ENCODE measurements at places on chromosomes 1 and 21.
A peak's percentile ranks its signal among the peaks of the same experiment; 100 is the strongest.

GRCh38 chr1:150567717-150568593 lies 11.5 kb downstream of the MCL1 start:
- peak; percentile 44 for DNase-seq

GRCh38 chr1:176551146-176551545 lies 88.2 kb downstream of the PAPPA2 start:
- DNase-seq, result no peak

DNA sequence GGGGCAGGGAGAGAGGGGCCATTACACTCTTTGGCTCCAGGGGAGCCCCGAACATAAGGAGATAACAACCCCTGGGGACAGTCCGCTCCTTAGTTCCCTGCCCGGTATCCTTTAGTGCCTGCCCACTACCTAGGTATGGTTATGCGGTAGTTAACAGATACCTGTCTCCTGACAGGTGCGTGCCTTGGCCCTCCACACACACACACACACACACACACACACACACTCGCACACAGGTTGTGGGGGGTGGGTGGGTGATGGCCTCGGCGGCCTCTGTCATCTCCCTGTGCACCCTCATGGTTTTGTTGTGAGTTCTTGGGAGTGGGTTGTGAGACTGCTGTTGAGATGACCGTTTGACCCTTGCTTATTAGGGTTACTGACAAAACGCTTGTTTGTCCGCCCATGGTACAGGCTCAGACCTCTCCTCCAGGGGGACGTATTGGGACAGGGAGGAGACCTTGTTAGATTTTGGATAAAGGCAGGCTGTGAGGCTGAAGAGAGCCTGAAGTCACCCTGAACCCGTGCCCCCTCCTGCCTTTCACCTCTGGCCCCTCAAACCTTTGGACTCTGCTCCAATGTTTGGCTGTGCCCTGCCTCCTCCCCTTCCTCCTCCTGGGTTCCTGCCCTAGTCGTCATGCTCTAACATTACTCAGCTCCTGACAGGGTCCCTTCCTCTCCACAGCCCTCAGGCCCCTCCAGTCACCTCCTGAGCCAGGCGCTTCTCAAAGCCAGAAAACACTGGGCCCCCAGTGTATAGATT lies 979 bp downstream of the RASSF5 start:
- DNase-seq, result no peak

DNA sequence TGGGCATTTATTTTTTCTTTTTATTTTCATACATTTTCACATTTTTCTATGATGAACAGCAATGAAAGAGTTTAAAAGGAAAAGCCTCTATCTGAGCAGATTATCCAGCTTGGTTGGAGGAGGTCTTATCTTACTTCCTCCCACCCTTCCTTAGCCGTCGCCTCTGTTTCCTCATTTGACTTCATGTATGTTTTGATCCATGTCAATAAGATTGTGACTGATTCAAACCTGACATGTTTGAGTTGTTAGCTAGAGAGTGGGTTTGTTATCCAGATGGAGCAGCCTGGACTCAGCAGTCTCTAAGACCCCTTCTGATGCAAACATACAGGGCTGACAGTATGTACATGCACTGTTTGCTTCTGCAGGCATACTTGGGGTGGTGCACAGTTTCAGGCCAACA lies 31.2 kb downstream of the MACO1 start:
- no peak for DNase-seq

DNA sequence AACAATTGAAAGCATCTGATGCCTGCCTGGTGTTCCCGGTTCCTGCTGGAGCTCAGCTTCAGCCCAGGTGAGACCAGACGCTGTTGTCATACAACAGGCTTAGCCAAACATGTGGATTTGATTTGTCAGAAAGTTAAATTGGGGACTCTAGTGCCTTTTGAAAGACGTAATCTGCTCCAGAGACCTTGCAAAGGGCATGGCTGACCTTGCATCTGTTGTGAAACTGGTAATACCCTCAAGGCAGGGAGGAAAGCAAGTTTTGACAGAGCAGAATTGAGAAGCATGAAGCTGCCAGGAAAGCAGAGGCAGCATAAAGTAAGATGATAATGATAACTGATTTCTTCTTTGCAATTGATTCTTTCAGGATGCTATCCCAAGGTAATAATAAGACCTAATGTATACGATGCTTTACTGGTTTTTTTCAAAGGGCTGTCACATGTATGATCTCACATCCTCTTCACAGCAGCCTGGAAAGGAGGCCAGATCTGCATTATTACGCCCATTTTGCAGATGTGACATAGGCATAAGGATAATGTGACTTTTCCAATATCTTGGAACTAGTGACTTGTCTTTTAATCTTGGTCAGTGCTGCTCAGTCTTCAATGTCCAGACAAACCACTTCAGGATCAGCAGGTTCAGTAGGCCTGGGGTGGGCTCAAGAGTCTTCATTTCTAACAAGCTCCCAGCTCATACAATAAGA lies 24.7 kb upstream of the CNN3 start:
- no peak for DNase-seq

DNA sequence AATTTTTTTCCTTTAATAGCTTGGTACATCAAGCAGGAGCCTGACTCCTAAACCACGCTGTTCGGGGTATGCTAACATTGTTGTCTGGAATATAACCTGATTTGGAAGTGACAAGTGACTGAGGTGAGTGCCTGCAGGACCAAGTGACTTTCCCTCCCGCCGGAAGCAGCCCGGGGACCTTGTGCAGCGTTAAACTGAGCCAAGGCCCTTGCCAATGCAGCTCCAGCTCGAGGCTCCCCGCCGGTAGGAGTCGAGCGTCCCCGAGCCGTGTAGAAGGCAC lies 716 bp upstream of the MTARC1 start:
- DNase-seq, result no peak

DNA sequence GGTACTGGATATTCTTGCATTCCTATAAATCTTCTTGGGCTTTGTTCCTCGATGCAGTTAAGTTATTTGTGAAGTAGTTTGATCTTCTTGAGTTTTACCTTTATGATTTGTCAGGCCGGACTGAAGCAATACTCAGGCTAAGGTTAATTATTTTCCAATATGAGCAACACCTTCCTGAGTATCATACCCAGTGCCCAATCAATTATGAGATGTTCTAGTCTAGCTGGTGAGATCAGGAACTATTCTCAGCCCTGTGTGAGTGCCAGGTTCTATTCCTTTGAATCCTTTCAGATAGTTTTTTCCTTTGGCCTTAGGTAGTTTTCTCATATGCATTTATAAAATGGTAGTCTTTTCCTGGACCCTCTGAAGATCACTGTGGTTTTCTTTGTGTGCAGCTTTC lies 92.5 kb downstream of the SCMH1 start:
- no peak for DNase-seq

DNA sequence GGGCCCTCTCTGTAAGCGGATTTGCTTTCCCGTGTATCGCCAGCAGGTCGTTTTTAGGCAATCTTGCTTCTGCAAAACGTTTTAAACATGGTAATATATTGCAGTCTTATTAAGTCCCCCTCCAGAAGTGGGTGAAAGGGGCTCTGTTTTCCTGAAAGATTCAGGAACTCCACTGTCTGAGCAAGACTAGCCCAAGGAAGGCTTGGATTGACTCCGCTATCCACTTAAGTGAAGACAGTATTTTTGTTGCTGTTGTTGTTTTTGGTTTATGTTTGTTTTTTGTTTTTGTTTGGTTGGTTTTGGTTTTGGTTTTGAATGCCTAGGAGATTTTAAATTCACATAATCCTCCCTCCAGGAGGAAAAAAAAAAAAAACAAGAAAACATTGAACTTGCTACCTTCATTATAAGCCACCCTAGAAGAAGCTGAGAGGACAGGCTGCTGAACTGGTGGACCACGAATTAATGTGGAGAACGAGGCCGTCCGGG lies 29.1 kb upstream of the NFIA start:
- DNase-seq, result no peak

DNA sequence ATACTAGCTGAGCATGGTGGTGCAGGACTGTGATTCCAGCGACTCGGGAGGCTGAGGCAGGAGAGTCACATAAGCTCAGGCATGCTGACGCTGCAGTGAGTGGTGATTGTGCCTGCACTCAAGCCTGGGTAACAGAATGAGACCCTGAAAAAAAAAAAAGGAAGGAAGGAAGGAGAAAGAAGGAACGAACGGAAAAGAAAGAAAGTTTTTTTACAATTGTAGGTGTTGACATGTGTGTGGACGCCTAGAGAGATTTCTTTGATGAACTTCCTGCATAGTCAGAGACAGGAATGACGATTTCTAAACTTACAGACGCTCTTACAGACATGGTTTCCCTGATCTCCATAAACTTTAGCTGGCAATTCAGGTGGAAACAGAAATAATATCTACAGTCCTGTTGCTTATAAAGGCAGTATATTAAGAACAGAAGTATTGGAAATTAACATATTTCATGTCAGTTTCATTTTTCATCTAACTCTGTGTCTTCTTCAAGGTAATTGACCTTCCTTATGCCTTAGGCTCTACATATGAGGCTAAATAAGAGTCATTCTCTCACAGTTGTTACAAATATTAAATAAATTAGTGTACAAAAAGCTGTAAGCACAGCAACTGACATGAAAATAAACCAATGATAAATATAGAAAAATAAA lies 4.1 kb downstream of the SAMSN1 start:
- DNase-seq, result no peak

GRCh38 chr1:11568687-11569086 lies 85.5 kb downstream of the FBXO2 start:
- no peak for DNase-seq

DNA sequence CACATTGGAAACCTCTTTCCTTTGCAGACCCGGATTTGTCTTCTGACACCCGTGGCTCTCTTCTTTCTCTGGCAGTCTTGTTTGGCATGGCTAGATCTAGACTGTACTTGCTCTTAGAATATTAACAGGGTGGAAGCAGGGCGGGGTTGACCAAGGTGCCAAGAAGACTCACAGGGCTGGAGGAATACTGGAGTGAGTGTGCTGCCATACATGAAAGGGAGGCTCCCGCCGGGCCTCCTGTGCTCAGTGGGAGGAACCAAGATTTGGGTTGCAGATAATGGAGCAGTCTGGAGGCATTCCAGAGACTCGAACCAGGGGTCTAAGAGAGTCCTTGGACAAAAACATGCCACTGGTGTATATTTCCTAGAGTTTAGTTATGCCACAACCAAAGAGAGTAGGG lies 27.6 kb upstream of the SNX27 start:
- DNase-seq, result no peak

DNA sequence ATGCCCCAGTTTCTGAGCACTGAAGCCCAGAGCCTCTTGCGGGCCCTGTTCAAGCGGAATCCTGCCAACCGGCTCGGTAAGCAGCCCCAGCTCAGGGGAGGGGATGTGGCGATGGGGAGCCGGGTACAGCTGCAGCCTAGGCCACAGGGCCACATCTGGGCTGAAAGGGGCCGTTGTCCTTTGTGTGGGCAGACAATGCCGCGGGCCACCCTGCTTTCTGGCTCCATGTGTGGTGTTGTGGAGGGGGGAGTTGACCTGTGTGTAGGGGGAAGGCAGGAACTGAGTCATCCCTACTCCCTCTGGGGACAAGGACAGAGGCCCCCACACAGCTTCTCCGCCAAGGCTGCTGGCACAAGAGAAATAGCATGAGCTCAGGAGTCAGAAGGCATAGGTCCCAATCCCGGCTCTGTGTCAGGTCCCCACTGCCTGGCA lies 26.0 kb downstream of the RPS6KA1 start:
- DNase-seq, result no peak

DNA sequence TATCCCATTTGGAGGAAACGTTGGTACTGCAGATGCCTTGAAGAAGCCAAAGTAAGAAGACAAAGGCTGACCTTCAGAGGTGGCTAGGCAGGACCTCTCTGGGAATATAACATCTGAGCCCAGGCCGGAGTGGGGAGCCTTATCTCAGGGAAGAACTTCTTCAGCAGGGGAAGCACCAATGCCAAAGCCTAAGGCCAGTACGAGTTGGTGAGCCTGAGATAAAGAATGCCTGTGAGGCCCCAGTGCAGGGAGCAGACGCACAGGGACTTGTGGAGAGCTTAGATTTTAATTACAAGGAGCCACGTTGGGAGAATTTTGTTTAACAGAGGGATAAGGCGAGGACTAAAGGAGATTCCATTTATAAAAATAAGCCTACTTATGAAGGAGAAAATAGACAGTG lies 468.8 kb upstream of the RUNX1 start:
- DNase-seq, result no peak

GRCh38 chr1:109214695-109215623 lies 1.2 kb downstream of the SARS1 start:
- peak; percentile 5 for DNase-seq

GRCh38 chr1:109516872-109517271 lies 7.3 kb upstream of the AMIGO1 start:
- no peak for DNase-seq

GRCh38 chr1:6832531-6833188 lies 47.4 kb downstream of the CAMTA1 start:
- DNase-seq, result no peak

GRCh38 chr1:180382326-180383115 lies 119.9 kb downstream of the ACBD6 start:
- no peak for DNase-seq

DNA sequence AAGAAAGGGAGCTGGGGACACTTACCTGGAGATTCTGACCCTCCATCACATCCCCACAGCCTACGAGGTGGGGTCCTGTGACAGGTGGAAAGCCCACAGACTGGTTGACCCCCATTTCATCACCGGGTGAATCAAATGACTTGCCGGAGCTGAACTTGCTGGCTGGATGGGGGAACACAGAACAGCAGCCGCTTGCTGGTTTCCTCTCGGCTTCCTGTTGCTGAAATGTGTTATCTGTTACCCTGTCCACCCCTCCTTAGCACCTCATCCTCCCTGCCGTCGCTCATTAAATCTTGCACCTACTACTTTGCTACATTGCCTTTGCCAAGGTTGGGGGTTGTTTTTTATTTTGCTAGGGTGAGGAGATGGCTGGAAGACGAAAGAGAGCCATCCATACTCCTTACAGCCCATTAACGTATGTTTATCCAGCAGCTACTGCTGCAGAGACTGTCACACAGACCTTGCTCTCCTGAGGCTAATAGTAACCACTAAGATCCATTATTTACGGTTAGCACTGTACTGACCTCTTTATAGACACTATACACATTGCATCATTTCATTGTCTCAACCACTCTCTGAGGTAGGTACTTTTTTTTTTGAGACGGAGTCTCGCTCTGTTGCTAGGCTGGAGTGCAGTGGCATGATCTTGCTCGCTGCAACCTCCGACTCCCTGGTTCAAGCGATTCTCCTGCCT lies 7.0 kb downstream of the PAFAH2 start:
- peak; percentile 22 for DNase-seq

GRCh38 chr1:228906223-228906860 lies 171.1 kb downstream of the RHOU start:
- no peak for DNase-seq

DNA sequence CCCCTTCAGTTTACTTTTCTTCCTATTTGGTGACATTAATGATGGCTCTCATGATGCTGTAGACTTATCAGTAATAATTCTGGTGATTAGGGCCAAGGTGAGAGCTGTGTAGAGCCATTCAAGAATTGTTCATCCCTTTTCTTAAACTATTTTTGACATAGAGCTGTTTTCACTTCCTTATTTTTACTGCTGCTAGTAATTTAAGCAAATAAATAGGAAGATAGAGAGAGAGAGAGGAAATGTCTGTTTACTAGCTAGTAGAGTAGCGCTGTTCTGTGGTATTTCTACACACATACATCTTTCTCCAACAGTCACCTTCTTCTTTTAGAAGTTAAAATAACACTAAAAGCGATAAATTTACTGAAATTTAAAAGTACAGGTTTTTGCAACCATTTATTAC lies 678.0 kb upstream of the ZP4 start:
- no peak for DNase-seq

- DNase-seq, result no peak
Observed at GRCh38 chr1:100539836-100540536, 2.0 kb downstream of the GPR88 start.

GRCh38 chr1:184479435-184480167 lies 92.8 kb downstream of the C1orf21 start:
- no peak for DNase-seq
